Activated CD8-positive, alpha-beta memory T cell treated with anti-CD3 and anti-CD28 coated beads, Interleukin-2, amount 10 ng/mL, durations not matched to agents 7 days and 5 days (primary cell): ENCODE measurements at places on chromosomes 5 and 9. TPM values are rescaled to one million over a fixed set of nuclear protein-coding genes. Genes with fewer than 3 reads are reported as not detected.

GRCh38 chr9:127202461-127203169, 62.0 kb upstream of the GARNL3 start:
- DNase-seq = no peak
- H3K36me3 ChIP-seq = no peaks in the 10 kb centered on the region
- H3K4me1 ChIP-seq = peaks cover 8% of the 10 kb centered on the region
- H3K4me3 ChIP-seq = no peak overlapping the region
- no peaks in the 10 kb centered on the region for H3K27me3 ChIP-seq
- H3K27ac ChIP-seq = no peak overlapping the region

PCDHGA7 gene
- not detected for total RNA-seq

DNA sequence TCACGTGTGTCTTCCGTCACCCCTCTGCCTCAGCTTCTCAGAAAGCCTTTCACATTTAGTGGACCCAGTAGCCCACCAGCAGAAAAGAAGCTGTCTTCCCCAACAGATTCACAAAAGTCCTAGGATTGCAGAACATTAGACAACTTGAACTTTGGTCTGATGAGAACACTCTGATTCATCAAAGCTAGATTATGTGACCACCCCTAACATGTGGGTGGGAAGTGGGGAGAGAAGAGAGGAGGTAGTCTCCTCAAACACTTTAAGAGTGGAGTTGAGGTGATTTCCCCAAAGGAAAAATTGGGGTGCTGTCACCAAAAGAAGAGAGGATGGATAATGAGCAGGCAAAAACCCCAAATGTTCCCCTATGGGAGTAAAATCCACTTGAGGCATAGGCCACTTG, 41.4 kb upstream of the SMIM23 start:
- H3K4me3 ChIP-seq = no peak overlapping the region
- DNase-seq = no peak
- H3K27ac ChIP-seq = no peak overlapping the region

DNA sequence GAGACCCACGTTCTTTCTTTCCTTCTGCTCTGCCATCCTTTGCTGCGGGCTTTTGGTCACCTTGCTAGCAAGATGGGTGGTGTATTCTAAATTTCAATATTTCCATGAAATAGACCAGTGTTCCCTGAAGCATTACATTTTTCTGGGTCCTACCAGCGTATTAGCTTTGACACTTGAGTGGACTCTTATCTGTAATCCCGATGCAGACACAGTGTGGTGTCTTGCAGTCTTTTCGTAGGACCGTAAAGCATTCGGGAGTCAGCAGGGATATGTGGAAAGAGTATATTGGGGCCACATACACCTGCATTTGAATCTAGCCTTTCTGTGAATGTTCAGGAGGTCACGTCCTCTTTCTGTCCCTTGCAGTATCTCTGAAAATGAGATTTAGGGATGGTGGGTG, 124.7 kb upstream of the CPEB4 start:
- peaks cover 2% of the 10 kb centered on the region for H3K27me3 ChIP-seq
- H3K36me3 ChIP-seq = no peaks in the 10 kb centered on the region
- H3K27ac ChIP-seq = no peak overlapping the region
- no peak for DNase-seq
- no peaks in the 10 kb centered on the region for H3K4me1 ChIP-seq

DNA sequence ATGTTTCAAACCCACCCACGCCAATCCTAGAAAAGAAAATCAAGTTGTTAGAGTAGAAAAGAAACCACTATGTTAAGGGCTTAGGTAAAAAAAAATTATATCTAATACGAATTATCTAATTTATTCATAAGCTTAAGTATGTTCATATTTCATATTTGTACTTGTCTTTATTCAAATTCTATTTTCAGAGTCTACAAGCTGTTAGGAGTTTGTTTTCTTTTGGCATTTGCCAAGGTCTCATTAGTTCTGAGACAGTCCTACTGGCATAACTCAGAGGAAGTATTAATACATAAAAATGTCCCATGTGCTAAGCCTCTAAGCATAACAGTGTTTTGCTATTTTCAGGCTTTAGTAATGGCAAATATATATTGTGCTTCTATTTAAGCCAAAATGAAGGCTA, 57.6 kb downstream of the STARD4 start:
- H3K4me1 ChIP-seq = no peaks in the 10 kb centered on the region
- DNase-seq = no peak
- no peak overlapping the region for H3K27ac ChIP-seq
- H3K27me3 ChIP-seq = no peaks in the 10 kb centered on the region
- H3K4me3 ChIP-seq = no peak overlapping the region
- H3K36me3 ChIP-seq = peaks cover 32% of the 10 kb centered on the region

C7 gene
- not detected for total RNA-seq

DNA sequence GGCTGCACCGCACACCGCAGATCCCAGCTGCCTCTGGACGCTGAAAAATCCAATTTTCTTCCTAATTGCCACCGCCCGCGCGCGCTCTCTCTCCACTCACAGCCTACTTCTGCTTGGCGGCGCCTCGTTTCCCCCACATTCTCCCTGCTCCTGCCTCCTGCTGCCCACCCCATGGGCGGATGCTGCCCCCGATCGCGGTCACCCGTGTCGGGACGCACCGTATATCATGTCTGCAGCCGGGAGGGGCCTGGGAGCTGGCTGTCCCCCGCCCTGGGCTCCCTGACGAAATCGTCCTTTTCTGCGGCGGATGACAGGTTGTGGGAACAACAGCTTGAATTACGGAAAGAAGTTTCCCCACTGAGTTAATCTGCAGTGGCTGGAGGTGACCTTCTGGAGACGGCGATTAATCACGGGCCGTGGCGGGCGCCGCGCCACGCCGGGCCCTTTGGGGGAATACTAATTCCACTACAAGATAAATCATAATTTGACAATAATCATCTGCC, 36.3 kb upstream of the PSD2 start:
- H3K4me3 ChIP-seq = no peak overlapping the region
- H3K4me1 ChIP-seq = peaks cover 14% of the 10 kb centered on the region
- no peaks in the 10 kb centered on the region for H3K36me3 ChIP-seq
- no peak overlapping the region for H3K27ac ChIP-seq
- DNase-seq = no peak

DNA sequence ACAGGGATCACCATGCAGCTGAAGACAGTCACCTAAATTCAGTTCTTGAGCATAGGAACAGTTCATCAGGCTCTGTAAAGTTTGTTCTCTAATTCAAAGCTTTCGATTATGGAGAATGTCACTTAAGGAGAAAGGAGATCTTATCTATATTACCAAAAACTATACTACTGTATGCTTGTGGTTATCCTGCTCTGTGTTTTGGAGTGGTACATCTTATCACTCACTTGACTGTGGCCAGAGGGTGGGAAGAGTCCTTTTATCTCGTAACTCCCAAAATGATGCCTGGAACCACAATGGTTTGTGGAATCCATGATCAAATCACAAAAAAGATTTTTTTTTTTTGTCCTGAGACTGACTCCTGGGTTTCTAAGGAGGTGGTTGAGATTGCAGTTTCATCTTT, 230.7 kb downstream of the COMMD10 start:
- peaks cover 35% of the 10 kb centered on the region for H3K36me3 ChIP-seq
- H3K4me3 ChIP-seq = no peak overlapping the region

DNA sequence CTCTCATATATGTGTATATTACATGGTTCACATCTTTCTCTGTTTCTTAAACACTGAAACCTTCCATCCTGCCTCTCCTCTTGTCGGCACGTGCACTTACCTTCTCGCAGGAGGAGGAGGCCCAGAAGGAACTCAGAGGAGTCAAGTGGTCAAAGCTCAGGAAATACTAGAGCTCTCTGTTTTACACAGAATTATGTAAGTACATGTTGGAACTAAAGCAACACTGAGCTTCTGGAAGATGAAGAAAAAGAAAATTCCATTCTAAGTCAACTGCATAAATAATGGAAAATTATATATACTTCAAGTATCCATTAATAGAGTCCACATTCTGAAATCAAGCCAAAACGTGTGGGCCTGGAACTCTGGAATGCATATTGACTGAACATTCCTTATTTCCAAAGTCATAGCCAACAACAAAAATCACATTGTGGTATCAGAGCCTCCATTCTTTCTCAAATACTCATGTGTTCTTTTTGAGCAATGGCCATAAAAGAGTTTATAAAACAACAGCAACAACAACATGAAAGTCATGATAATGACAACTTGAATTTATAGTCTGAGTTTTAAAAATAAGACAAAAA, 121.5 kb upstream of the RAI14 start:
- peaks cover 12% of the 10 kb centered on the region for H3K4me1 ChIP-seq
- DNase-seq = no peak
- no peak overlapping the region for H3K27ac ChIP-seq
- H3K27me3 ChIP-seq = peaks cover 32% of the 10 kb centered on the region

ZFR gene
- 39.8 TPM for total RNA-seq

QRFP gene
- total RNA-seq = not detected

- peaks cover 44% of the 10 kb centered on the region for H3K27me3 ChIP-seq
- H3K27ac ChIP-seq = no peak overlapping the region
- DNase-seq = no peak
- H3K36me3 ChIP-seq = no peaks in the 10 kb centered on the region
These were observed 123.7 kb downstream of the PDE4D start for GRCh38 chr5:59769832-59770231.

DNA sequence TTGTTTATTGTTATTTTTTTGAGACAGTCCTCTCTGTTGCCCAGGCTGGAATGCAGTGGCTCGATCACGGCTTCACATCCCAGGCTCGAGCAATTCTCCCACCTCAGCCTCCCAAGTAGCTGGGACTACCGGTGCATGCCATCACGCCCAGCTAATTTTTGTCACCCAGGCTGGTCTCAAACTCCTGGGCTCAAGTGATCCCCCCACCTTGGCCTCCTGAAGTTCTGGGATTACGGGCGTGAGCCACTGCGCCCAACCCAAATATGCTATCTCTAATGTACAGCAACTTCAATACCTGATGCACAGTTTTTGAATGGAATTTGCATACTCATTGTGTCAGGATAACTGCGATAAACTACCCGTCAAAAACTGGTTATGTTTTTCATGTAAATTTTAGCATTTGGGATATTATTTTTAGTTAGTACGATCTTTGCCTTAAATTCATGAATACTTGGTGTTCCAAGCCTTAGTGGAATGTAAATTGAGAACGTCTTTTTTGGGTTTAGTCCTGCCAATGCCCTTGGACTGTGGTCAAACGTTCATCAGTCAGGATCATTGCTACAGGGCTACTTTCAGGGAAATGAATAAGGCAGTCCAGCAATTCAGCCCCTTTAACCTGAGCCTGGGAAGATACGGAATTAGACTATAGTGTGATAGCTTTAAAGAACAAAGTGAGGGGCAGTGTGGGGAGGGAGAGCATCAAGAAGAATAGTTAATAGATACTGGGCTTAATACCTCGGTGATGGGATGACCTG, 4.4 kb downstream of the UGCG start:
- DNase-seq = no peak
- H3K27ac ChIP-seq = no peak overlapping the region
- H3K4me3 ChIP-seq = no peak overlapping the region
- H3K4me1 ChIP-seq = peaks cover 1% of the 10 kb centered on the region
- H3K27me3 ChIP-seq = no peaks in the 10 kb centered on the region

HK3 gene
- not detected for total RNA-seq

- H3K4me1 ChIP-seq = no peaks in the 10 kb centered on the region
- no peak overlapping the region for H3K27ac ChIP-seq
- H3K4me3 ChIP-seq = no peak overlapping the region
These were observed 7.2 kb upstream of the ABLIM3 start for GRCh38 chr5:149133795-149134777.
